ENCODE measurements at places on chromosomes 6 and 20.

GRCh38 chr6:43669922-43670622, 17.5 kb downstream of the MRPS18A start:
- DNase-seq = peak; percentile 59

- no peak for DNase-seq
Observed at GRCh38 chr6:168414336-168415097, 26.5 kb upstream of the SMOC2 start.

DNA sequence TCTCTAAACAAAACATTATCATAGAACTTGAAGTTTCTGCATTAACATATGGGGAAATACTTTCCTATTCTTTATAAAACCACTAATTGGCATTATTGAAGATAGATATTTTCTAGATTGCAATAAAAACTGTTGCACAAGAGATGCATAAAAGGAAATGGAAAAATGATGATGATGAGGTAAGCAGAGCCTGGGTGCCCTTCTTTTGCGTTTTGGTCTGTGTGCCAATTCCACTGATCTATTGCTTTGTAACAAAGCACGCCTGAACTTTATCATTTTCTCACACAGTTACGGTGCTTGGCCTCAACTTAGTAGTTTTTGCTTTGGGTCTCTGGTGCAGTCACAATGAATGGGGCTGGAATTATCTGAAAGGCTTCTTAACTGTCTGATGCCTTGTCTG, 450.5 kb downstream of the MAFB start:
- no peak for DNase-seq

- DNase-seq = no peak
Observed at GRCh38 chr20:444862-445426, 17.4 kb downstream of the TBC1D20 start.

DNA sequence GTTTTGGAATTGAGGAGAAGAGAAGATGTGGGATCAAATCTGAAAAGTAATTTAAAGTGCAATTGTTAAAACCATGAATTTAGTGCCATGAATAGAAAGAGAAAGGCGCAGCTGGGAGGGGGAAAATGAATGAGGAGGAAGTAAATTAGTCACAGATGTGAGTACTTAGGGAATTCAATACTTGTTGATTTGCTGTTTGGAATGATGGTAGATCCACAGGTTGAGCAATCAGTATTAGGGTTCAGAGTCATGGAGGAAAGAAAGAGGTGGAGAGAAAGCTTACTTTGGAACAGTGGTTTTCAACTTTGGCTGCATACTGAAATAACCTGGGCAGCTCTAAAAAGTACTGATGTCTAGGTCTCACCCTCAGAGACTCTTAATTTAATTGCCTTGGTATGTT, 229.7 kb upstream of the ASCC3 start:
- DNase-seq = no peak

DNA sequence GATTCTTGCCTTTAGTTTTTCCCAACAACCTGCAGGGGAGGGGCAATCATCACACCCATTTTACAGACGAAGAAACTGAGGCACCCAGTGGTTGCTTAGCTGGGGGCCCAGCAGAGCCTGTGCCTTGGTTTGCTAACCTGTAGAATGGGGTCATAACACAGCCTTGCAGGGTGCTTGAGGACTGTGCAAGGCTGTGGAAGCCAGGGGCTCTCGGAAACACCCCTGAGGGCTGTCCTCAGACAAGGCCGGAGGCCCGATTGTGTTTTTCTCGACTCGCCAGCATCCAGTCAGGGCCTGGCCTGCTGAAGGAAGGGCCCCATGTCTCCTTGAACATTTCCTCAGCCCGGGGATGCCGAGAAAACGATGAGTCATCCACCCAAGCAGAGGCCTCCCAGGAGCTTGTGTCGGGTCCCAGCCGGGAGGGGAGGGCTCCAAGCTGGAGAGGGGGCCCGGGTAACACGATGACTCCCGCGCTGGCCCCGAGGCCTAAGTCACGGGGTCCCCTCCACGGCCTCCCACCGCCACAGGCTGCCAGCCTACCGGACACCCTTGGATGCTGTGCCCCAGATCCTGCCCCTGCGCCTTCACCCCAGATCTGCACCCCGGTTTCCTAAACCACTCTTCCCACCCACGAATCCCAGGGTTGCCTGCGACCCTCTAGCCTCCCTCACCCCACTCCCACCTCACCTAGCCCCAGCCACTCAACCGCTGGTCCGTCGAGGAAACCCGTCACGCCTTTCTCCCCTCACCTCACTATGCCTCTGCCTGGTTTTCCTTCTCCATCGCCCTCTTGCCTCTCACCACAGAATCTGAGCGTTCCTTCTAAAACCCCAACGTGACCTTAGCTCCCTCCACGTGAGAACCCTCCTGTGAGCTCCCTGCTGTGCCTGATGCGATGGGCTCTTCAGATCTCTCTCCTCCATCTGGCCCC, 10.6 kb downstream of the NOL4L start:
- DNase-seq = peak; percentile 58

GRCh38 chr20:20831794-20832193, 119.3 kb upstream of the RALGAPA2 start:
- DNase-seq = no peak
